Trophoblast cell (in vitro differentiated cells and primary cell): ENCODE measurements at places on chromosomes 4 and X.

DNA sequence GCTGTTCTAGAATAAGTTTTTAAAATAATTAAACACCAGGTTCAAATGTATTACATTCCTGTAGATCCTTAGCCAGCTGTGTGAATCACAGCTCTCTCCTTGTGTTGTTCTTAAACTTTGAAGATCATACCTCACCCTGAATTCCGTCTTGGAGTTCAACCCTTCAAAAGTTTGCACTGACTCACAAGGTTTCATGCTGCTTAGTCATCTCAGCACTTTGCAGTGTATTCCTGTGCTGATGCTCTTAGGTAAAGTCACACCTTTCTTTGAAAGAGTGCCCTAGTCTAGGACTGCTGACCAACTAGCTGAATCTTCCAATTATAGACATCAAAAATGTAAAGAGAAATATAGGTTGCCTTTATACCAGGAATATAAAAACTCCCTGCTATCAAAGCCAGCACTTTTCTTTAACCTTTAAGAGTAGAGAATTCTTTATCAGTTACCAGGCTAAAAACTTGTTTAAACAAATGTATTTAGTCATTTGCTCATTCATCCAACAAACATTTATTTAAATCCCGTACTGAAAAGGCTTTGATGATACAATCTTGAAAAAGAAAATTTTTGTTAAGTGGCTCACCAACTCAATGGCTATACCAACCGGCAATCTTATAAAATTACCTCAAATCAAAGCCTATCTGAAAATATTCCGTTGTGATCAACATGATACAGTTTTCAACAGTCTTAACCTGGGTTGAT, 169.7 kb downstream of the RAP1GDS1 start:
- peak; percentile 74 for DNase-seq

DNA sequence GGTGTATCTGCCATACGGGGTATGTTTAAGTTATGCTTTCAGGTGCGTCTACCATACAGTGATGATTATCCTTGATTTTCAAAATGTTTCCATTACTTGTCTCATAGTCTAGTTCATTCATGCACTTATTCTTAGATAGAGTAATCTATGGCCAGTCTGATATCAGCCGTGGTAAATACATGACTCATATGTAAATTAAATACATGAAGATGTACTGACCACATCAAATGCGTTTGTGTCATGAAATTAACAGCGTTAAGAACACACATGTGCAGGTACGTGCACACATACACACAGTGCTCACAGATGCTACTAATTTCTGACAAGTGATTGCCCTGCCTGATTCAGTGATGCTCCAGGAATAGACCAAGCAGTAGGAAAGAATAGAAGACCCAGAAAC, 75.2 kb upstream of the EXOC1L start:
- DNase-seq, result no peak

DNA sequence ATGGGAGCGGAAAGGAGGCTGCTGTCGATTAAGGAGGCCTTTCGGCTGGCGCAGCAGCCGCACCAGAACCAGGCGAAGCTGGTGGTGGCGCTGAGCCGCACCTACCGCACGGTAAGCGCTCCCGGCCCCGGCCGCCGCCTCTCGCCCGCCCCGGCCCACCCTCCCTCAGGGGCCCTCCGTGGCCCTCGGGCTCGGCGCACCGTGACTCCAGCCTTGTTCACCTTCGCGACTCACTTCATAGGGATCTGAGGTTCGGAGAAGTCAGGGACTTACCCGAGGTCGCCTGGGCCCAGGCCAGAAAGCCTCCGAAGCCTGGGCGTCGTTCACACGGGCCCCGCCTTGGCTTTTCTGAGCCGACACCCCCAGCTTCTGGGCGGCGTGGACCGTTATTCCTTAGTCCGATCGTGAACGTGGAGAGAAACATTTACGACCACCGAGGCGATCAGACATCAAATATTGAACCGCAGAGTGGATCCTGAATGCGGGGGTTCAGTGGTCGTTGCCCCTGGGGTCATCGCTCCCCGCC, 362 bp downstream of the NCAPG start:
- no peak for DNase-seq

DNA sequence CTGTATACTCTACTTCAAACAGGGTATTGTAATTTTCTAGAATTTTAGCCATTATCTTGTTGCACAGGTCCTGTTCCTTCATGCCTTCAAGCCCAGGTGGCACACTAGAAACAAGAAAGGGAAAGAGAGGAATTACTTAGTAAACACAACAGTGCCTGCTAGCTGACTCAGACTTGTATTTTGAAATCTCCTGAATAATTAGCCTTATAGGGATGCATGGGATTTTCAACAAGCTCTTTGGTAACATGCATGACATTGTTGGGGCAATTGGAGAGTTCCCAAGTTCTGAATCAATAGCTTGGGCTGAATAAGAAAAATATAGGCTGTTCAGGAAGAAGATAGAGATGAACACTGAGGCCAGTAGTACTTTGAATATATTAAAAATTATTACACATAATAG, 118.8 kb downstream of the FAM13A start:
- peak; percentile 70 for DNase-seq

GRCh38 chrX:135432881-135433521, 11.3 kb downstream of the SMIM10L2A start:
- no peak for DNase-seq

DNA sequence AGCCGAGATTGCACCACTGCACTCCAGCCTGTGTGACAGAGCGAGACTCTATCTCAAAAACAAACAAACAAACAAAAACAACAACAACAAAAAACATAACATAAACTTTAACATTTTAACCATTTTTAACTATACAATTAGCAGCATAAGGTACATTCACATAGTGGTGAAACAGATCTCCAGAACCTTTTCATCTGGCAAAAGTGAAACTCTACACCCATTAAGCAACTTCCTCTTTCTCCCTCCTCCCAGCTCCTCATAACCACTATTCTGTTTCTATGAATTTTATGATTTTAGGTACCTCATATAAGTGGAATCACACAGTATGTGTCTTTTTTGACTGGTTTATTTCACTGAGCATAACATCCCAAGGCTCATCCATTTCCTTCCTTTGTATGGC, 103.6 kb downstream of the FAM13A start:
- DNase-seq, result no peak

GRCh38 chr4:117575850-117576249, 458.4 kb upstream of the NDST3 start:
- no peak for DNase-seq

DNA sequence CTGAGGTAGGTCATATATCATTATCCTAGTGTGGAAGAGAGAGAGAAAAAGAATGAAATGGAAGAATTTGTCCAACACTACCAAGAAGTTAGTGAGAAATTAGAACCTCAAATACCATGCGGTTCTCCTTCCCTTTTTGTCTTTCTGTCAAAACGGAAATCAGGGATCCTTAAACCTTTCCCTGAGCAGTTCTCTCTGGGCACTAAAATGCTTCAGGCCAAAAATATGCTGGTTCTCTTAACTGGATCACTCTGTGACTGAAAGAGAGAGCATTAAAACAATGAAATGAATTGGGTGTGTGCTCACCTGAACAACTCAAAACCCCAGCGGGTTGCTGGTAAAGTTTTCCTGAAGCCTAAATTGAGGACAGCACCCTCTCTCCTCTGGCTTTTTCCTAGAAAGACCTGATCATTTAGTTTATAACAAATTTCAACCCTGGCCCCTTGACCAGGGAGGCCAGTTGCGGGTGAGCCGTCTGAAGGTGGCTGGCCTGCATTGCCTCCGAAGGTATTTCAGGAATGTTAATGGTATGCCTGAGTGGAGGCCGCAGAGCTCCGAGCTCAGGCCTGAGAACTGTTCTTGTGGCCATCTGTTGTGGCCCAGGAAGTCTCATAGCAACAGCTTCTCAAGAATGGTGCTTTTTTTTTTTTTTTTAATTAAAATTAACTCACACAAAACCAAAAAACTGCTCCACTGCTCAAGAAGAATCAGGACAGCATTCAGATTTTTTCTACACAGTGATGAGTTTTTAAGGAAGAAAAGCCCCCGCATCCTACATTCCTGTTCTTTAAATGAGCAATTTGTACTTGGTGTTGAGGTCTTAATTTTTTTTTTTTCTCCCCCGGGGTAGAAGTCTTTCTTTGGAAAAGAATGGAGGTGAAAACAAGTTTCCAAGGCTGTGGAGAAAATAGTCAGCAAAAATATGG, 155.1 kb downstream of the SHROOM3 start:
- DNase-seq, result peak; percentile 94

DNA sequence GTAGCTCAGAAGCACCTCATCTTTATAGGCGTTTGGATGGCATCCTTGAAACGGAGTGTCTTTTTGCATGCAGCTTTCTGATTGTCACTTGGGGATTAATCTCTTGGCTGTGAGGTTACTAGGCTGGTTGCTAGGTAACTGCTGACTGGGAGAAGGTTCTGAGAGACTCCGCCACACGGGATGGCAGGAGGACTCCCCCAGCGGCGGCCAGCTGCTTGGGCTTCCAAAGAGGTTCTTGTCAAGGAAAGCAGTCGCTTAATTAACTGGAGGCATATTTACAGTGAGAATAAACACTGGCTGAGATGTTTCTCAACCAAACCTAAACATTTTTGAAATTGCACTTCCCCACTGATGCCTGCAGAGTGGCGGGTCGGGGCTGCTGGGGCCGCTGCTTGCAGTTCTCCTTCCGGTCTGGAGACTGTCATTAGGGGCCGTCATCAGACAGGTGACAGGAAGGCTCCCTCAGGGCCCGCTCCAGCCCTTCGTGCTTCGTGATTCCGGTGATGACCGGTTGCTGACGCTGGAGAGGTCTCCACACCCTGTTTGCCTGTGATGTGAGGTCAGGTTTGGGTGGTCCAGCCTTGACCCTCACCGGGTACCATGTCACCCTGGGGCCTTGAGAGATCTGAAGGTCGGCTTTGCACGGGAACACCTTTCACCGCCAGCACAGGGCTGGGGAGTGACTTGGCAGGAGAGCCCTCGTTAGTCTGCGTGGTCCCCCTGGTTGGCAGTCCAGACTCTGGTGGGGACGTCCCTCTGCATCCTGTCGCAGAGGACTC, 9.1 kb downstream of the NSG1 start:
- no peak for DNase-seq

DNA sequence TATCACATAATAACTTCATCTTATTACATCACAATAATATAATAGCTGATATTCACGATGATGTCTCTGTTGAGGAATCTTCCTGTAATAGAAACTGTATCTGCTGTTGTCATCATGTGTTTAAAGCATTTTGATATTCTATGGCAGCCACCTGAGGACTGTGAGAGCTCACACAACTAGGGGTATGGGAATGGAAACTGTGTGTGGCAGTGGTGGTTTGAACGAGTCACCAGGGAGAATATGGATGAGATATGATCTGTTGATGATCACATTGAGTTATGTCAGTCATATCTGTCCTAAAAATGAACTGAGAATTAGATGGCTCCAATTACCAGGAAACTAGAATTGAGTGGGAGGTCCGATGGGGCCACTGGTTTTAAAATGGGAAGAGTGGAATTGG, 169.6 kb downstream of the MID1IP1 start:
- DNase-seq, result no peak

GRCh38 chr4:189124149-189124758, 816.4 kb upstream of the FRG1 start:
- DNase-seq, result peak; percentile 20

DNA sequence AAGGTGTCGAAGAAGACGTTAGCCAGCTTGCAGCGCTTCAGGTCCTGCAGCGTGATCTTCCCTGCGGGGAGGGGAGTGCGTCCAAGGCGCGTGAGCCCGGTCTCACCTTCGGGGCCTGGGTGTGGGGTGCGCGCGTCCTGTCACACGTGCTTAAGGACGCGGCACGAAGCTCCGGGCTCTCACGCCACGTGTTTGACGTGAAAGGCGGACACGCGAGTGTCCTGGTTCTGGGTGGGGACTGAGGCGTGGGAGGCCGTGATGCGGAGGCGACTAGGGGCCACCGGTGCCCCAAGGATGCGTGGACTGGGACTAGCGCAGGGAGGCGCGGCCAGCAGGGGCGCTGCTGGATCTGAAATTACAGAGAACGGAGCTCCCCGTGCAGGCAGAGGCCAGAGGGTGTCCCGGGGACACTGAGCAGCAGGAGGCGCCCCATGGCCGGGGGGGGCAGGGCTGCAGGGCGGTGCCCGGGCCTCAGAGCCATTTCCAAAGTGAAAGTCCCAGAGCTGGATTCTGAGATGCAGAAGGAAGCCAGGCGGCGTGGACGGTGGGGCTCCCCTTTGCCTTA, 20.3 kb upstream of the GTPBP6 start:
- no peak for DNase-seq

DNA sequence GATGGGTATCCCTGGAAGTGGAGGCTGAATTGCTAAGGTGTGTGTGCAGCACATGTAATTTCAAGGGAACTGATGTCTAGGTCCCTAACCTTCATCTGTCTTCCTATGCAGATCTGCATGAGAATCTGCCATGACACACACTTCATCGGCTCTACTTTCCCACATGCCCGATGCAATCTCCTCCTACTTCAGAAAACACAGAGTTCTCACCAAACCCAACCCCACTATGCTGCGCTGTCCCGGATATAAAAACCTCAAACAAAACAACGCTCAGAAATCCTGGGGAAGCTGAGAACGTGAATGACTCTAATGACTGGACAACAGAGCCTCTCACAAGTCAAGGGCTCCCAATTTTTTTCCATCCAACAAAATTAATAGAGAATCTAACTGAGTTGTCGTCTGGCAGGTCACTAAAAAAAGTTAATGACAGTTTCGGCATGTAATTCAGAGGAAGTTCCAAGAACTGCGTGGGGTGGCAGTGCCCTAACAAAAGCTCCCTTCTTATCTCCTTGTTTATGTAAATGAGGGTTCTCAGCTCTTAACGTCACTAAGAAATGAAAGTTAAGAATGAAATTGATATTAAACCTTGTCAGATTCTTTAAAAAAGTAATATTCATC, 39.0 kb downstream of the STX18 start:
- DNase-seq, result no peak

DNA sequence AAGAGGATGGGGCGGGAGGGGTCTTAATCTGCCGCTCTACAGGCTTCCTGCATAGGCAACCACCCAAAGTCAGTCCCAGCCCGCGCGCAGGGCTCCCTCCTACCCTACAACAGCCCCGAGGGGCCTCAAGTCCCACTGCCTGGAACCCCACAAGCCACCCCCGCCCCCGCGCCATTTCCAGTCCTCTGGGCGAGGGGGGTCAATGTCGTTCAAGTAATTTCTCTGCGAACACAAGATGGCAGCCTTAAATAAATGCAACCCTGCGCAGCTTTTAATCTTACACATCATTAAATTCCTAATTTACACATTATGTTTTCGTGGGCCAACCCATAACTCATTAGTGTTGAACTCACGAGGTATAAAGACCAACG, 92.9 kb downstream of the BCOR start:
- no peak for DNase-seq

DNA sequence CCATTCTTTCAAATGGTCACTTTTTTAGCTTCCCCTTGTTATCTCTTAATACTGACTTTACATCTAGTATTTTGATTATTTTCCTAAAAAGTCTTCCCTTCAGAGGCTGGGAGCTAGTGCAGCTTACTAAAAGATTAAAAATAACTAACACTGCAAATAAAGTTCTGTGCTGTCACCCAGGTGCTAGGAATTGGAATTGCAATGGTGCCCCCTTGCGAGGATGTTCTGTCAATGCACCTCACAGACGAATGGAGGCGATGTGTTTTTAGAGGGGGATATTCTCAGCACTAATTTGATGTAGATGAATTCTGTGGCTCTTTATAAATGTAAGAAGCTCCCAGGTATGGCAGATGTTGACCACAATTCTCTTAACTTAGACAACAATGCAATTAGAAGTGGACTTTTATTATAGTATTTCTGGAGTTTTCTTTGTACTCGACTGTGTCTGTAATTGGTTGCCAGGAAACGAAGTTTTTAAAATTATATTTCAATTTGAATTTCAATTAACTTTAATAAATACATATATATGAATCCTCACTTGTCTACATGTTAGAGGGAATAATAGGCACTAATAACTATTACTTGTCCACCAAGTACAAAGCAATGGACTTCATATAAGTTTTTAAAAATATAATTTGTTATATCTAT, 22.0 kb upstream of the SMIM31 start:
- DNase-seq, result peak; percentile 70

- peak; percentile 1 for DNase-seq
These were observed 1331.8 kb downstream of the PCDH19 start for GRCh38 chrX:99078301-99078700.
